ENCODE measurements at places on chromosomes 6 and 20. TPM values are rescaled to one million over a fixed set of nuclear protein-coding genes. Genes with fewer than 3 reads are reported as not detected.

DNA sequence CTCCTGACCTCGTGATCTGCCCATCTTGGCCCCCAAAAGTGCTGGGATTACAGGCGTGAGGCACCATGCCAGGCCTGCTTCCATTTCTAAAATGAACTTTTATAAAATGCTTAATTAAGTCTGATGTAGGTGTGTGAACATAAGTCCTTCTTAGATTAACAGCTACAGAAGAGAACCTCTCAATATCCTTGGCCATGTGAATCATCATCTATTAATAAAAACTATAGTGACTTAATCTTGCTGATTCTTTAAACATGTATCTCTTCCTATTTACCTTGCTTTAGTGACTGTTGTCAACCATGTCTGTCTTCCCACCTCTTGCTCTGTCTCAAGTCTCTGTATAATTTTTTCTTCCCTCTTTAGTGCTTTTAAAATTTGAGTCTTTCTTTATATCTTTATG is 127.1 kb downstream of the JARID2 start:
- no peak for DNase-seq

The TOMM34 gene
- 7.0 TPM for total RNA-seq

DNA sequence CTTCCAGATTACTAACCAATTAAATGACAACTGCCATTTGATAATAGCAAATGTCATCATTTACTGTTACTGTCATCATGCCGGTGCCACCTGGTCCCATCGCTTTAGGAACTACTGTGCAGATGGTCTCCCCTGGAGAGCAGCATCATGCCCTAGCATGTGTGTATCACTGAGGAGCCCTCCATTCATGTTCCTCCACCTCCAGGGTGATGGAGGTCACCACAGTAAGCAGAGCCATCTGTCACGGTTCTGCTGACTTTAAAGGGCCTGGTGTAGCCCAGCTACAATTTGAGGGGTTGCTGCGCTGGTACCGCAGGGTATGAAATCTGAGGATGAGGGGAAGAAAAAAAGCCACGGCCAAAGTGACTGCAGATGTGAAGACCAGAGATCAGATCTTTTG is 118.8 kb upstream of the KCNK16 start:
- DNase-seq: no peak

DNA sequence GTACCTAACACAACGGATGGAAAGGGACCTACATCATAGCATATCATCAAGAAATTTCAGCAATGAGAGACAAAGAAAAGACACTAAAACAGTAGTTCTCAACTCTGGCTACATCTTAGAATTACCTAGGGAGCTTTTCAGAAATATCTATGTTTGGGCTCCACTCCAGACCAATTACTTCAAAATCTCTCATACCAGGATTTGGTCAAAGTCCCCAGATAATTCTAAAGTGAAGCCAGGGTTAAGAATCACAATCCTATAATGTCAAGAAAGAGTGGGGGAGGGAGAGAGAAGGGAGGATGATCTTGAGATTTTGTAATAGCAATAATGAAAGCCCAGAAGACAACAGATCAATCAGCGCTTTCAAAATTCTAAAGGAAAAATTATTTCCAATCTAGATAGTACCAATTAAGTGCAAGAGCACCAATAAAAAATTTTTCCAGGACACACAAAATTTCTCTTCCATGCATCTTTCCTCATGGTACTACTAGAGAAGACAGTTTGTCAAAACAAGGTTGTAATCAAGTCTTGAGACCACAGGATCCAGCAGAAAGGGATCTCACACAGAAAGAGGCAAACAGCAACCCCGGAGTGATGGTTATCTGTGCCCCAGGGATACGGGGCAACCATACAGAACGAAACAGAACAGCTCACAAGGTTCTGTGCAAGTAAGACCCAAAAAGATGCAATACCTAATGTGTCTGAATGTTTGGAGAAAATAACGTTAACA is 152.9 kb upstream of the DST start:
- no peak for DNase-seq

DNA sequence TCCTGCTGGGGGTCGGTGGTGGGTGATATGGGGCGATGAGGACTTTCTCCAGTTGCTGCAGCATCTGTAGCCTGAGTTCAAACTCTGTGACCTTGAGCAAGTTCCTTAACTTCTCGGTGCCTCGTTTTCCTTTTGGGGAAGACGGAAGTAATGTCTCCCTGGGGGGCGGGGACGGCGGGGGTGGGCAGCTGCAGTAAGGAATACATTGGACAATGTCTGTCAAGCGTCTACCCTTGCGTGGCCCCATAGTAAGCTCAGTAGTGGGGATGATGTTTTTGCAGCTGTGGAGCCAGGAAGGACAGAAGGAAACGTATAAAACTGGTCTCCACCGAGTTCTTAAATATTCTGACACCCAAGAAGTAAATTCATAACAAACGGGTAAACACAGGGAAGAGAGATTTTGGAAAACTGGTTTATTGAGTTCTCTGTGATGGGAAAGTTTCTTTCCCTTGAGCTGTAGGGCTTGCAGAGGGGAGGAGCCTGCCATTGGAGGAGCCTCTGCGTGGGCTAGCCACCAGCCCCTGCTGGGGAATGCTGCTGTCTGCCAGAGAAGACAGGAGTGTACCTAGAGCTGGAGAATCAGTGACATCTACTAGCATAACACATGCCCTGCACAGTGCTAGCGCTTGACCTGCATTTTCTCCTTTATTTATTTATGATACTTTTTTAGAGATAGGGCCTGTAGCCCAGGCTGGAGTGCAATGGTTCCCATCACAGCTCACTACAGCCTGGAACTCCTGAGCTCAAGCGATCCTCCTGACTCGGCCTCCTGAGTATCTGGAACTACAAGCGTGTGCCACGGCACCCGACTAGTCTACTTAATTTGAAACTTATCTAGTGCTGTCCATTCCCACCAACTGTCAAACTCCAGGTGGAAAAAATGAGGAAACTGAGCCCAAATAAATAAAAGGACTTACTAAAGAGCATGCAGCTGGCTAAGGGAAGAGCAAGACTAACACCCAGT is 1.2 kb upstream of the ACSS1 start:
- no peak for DNase-seq

- peak; percentile 45 for DNase-seq
These were observed 141.1 kb downstream of the CD164 start for GRCh38 chr6:109241199-109241598.

DNA sequence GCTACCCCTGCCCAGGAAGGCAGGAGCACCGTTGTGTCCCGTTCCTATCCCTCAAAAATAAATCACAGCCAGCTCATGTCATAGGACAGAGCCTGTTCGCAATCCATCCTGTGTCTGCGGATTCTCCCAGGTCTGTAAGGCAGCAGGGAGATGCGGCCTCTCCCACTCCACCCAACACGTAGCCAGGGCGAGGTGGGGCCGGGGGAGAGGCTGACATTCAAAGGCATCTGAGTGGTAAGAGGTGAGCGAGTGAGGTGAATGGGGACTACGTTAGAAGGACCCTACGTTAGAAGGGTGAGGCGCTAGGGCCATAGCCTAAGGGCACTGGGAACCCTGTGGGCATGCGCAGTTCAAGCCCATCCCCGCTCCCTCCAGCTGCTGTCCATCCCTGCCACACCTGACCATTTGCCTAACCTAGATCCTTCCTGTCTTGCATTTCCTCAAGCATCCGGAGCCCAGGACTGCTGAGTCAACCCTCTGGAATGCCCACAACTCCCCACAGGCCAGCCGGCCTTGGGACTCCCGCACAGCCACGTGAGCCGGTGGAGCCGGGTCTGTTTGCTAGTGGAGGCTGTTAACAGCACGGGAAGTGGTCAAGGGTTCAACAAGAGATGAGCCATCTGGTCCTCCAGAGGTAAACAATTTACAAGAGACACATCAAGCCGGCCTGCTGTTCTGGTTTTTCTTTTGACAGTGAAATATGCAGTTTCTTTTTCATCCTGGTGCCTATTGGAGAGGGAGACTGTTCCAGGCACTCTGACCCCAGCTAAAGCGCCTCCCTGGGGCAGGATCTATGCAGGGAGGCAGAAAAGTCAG is 45.9 kb downstream of the RIPOR3 start:
- DNase-seq: peak; percentile 91

DNA sequence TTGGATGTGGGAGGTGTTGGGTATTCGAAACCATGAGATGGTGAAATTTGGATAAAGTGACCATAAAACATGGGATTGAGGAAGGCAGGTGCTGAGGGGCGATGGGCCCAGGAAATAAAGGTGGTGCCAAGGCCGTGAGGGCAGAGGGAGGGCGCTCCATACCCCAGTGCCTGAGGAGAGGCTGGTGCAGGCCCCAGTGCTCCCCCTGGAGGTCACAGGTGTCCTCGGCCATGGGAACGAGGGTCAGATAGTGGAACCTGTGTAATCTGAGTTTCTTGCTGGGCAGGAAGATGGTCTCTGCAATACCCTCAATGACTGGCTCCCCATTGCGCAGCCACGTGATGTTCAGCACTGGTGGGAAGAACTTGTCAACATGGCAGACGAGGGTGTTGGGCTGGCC is 16.2 kb downstream of the HLA-DPB1 start:
- no peak for DNase-seq

DNA sequence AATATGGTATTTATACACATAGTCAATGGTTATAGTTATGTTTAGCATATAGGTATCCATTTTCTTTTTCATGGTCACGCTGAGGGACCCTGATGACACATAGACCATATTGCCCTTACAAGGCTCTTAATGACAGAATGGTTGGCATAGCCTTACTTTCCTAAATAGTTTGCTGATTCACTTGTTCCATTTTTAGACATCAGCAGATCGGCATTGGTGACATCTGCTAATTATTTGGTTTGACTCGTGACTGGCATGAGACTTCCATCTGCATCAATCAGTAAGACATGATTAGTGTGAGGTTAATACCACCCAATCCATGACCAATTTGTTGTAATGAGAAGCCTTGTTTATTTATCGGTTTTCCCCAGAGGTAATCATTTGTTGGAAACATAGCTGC is 309.7 kb downstream of the ALDH8A1 start:
- no peak for DNase-seq

- no peak for DNase-seq
These were observed 202.0 kb upstream of the RNF24 start for GRCh38 chr20:4217349-4217841.

Measured in fibroblast of the aortic adventitia (primary cell).